ENCODE measurements at places on chromosomes 6 and 20.
A peak's percentile ranks its signal among the peaks of the same experiment; 100 is the strongest.

DNA sequence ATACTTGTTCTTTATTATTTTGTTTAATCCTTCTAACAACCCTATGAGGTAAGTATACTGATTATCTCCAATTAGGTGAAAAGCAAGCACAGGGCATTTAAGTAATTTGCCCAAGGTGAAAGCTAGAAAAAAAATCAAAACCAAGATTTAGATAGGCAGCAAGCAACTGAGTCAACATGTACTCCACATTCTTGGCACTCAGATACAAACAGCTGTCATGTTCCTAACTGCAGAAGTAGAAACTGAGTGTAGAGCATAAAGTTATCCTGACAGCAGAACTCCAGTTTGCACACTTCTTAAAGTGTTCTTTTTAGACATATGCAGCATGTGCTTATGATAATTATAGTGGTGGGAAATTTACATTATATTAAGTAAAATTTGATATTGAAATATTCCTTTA is 278.1 kb downstream of the MEI4 start:
- no peak for DNase-seq

DNA sequence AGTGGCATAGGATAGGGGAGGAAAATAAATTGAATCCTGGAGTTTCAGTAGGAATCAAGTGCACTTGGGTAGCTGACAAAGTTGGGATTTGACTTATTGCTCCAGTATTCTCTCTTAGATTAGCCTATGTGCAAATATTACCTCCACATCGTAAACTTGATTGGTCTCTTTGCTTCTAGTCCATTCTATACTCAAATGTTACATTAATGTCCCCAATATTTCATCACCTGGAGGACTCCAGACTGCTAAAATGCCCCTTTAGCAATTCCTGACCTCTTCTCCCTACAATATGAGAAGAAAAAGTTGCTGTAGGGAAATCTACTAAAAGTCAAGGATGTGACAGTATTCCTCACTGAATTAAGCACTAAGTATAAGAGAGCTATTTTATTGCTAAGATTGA is 16.3 kb downstream of the AFDN start:
- no peak for DNase-seq

GRCh38 chr20:26216025-26216424 is 519.4 kb upstream of the ZNF337 start:
- no peak for DNase-seq

DNA sequence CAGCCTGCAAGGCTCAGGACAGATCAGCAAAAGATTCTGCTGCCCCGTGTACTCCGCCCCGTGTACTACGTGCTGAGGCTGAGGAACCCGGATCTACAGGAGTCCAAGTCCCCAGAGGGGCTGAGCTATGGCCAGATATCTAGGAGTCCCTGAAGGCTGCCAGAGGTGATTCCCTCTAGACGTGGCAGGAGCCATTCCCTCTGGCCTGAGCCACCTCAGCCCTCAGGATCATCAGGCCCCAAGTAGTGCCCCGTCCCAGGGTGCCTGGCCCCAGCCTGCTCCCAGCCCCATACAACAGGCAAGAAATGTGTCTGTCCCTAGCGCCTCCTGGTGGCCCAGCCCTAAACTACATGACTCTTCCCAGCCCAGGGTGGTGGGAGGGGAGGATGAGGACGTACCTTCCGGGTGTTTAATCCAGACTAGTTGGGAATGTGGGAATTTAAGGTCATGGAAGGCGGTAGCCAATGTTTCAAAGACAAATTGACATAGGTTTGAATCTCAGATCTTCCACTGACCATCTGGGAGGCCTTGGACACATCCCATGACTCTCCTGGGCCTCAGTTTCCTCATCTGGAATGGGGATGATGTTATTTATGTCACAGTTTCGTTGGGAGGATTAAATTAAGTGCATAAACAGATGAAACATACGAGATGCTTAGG is 49.4 kb upstream of the PTPN1 start:
- DNase-seq, result peak; percentile 59

DNA sequence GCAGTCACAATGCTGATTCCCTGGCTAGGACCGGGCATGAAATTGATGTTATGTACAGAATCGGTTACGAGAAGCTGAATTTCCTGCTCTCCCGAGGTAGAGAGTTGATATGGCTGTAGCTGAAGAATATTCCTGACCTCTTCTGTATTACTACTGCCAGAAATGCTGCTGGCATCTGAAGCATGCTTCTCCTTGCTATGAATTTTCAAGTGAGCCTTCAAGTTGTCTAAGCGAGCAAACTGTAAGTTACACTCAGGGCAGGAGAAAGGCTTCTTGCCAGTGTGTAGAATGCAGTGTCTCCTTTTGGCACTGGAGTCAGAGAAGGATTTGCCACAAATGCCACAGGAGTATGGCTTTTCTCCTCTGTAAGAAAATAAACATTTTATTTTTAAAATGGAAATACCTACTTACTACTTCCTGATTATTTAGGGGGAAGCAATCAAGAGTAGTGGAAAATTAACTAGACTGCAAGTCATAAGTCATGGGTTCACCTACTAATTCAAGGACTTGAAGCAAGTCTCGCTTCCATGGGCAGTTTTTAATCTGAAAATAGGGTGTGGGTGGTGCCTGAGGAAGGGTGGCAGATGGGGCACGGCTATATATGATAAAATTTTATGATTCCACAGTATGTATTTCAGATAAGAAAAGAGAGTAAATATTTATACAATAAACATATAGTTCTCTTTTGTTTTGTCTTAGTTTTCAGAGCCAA is 10.8 kb upstream of the MICAL1 start:
- no peak for DNase-seq

DNA sequence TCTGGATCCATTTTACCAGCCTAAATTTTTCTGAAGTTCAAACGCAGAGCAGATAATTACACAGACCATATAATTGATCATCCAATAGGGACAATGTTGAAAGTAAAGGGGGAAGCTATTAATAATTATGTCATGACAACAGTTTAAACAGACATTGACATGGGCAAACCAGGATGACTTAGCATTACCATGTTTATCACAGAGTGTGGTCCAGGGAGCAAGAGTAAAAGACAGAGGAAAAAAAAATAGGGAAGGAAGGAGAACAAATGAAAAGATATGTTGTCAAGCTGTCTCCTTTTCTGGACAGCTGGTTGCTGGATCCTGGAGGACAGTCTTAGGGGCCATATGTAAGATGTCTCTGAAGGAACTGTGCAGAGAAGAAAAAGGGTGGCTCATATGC is 69.4 kb upstream of the FBXL4 start:
- no peak for DNase-seq

- DNase-seq, result no peak
Measured at GRCh38 chr6:113328886-113329381, 528.2 kb upstream of the MARCKS start.

GRCh38 chr6:132204591-132204990 is 196.7 kb downstream of the MOXD1 start:
- no peak for DNase-seq

GRCh38 chr6:1070085-1070521 is 241.8 kb upstream of the FOXQ1 start:
- DNase-seq, result no peak

GRCh38 chr6:145015739-145016558 is 719.4 kb downstream of the EPM2A start:
- no peak for DNase-seq

DNA sequence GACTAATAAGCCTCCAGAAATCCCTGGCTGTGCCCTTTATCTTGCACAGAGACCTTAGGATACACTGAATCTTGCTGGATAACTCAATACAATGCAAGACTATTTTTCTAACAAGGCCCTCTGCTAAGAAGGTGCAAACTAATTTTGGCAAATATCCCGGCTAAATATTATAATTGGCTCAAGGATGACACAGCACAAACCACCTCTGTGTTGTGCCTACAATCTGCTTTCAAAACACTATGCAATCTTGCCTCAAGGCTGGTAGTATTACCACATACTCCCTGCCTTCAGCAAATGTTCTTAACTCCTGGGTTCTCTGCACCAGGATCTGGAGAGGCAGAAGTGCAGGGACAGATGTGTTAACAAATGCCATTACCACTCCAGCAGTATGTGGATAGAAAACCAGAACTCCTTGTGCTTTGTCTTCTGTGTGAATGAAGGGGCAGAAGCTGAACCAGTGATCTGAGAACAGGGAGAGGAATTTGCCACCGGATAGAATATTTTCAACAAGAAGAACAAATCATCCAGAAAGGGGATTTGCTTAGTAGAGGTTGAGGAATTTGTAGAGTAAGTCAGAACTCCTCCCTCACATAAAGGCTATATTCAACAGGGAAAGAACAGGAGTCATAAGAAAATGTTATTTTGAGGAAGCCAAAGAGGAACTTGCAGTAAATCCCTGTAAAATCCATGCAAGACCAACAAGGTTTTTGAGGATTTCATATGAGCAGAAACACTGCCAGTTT is 74.1 kb upstream of the SLC4A11 start:
- DNase-seq, result no peak

DNA sequence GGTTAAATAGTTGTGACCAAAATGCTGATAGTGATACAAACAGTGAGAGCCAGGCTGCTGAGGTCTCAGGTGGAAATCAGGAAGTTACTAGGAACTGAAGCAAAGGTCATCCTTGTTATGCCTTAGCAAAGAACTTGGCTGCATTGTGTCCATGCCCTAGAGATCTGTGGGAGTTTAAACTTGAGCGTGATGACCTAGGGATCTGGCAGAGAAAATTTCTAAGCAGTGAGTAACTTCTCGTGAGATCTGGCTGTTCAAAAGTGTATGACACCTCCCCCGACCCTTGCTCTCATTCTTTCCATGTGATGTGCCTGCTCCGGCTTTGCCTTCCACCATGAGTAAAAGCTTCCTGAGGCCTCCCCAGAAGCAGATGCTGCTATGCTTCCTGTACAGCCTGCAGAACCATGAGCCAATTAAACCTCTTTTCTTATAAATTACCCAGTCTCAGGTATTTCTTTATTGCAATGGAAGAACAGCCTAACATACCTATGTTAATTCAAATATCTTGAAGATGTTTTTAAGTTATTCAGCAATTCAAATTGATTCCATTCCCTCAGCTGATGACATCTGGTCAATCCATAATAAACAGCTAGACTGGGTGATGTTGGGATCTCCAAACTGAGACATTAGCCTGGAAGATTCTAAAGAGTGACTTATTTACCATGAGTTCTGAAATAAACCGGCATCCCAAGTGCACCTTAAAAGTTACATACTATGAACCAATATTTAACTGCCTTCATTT is 33.8 kb downstream of the KIF16B start:
- no peak for DNase-seq
